IPS DF 19.7 (cell line): ENCODE measurements at places on chromosomes 1 and 21.

DNA sequence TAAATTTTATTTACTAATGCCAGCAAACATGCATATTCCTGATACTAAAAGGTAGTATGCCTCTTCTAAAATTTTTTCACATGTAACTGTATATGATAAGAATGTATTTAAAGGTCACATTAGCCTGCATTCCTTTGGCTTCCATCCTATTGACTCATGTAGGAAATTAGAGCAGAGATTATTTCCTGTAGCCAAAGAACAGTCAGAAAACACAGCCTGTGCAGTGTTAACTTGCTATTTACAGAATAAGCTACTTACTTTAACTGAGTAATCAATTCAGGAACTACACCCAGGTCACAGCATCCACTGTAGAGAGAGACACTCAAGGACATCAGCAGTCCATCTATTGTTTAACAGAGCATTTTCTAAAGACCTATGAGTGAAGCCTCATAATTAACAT is 154.5 kb upstream of the ADGRL4 start:
- DNase-seq: no peak

DNA sequence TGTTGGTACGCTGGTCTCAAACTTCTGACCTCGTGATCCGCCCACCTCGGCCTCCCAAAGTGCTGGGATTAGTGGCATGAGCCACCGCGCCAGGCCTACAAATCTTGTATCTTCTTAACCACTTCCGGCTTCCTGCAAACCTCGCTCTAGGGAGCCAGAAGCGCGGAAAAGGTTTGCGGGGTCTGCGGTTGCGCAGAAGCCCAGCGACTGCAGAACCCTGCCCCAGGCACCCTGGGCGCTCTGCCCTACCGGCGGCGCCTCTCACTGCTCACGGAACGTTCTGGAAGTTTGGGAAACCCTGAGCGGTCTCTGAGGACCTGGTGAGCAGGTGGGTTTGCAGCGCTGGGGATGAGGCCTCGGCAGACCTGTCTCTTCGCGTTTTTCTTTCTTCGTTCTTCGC is at the start of gene C1orf146:
TSS of gene C1orf146 (plus strand) at position 195 of the 400 bp plus-strand sequence. CDS start 13,506 bp downstream, outside the sequence.
- no peak for DNase-seq

DNA sequence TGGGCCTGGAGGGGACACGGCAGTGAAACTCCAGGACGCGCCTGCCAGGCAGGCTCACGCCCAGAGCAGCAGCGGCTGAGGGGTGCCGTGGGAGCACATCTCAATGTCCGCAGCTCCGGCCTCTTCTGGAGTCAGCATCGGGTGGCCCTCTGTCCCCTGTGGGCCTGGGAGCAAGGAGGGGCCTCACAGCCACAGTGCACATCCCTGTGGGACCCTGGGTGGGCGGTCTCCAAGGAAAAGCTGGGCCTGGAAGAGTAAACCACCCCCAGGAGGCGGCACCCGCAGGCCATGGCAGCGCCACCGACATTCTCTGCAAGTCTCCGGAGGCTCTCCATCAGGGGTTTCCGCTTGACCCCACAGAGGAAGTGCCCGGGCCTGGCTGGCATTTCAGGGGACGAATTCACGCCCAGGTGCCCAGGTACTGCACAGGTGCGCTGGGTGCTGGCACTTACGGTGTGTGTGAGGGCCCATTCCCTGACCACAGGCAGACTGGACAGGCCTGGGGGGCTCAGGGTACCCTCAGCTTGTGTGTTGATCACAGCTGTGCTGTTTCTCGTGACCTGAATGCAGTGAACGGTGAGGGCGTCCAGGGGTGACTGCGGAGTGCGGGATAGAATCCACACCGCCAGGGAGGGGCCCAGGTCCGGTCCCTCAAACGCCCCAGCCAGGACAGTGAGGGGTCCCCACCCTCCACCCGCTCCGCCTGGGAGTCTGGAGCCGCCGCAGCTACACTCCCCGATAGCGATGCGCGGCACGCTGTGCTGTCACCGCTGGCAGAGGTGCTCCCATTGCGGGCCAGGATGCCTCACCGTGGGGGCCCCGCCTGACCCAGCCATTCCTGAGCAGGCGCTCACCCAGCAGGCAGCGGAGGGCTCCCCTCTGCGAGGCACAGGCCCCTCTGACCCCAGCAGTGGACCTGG is 16.6 kb upstream of the RNF223 start:
- no peak for DNase-seq

- DNase-seq: no peak
These were observed 34.8 kb upstream of the SAMD13 start for GRCh38 chr1:84266748-84267147.

DNA sequence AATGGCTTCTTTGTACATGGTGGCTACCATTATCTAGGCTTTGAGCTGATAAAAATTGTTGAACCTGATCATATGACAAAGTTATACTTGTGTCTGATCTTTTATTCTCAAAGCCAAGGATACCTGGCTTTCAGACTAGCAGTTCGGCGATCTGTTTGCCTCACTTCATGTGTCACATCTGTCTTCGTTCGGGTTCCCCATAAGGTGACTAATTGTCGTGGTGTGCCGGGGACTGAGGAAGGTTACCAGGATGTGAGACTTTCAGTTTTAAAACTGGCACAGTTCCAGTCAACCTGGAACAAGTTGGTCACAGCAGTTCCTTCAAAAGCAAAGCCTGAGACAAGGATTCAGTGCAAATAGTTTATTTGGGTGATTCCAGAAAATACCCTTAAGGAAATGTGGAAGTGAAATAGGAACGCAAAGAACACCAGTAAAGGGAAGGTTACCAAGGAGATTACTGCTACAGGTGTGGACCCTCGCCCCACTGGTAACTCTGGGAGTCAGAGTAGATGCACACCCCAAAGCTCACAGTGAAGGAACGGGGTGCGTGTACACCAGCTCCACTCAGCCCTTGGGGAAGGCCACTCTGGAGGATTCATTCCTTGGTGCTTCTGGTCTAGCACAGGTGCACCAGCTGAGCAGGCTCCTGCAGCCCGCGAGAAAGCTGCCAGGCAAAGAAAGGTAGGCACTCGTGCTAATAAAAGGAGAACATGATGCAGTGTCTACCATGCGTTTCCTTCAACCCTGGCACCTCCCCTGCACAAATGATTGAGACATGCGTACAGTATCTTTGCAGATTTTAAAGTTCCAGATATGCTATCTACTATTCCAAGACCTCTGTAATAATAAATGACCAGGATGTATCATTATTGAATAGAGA is 69.0 kb downstream of the VWA5B1 start:
- DNase-seq: no peak
